ENCODE measurements at places on chromosomes 11 and 22. TPM values are rescaled to one million over a fixed set of nuclear protein-coding genes. Genes with fewer than 3 reads are reported as not detected.

DNA sequence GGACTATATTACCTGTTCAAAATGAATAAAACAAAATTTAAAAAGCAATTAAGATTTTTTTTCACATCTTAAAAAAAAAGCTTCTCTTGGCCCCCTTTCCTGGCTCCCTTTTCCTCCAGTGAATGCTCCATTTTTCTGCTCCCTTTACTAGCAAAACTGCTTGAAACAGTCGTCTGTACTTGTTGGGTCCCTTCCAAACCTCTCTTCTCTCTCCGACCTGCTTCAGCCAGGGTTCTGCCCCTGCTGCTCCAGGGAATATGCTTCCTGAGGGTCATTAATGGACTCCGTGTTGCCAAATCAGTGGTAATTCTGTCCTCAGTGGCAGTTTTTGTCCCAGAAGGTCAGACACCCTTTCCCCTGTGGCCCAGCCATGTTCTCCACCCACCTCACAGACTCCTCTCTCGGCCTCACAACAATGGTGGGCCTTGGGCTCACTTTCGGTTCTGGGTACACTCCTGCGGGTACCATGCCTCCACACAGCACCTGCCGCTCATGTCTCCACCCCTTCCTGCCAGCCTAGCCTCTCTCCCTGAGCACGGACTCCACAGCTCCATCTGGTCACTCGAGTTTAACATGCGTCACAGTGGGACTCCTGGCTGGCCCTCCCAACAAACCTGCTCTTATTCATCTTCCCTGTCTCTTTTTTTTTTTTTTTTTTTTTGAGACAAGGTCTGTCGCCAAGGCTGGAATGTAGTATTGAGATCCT, 7.8 kb upstream of the POLR3H start:
- H3K4me3 ChIP-seq, result no peak overlapping the region
- no peak overlapping the region for H3K27ac ChIP-seq
- H3K27me3 ChIP-seq, result no peaks in the 10 kb centered on the region
- no peaks in the 10 kb centered on the region for H3K36me3 ChIP-seq
- no peaks in the 10 kb centered on the region for H3K4me1 ChIP-seq
- DNase-seq, result no peak

DNA sequence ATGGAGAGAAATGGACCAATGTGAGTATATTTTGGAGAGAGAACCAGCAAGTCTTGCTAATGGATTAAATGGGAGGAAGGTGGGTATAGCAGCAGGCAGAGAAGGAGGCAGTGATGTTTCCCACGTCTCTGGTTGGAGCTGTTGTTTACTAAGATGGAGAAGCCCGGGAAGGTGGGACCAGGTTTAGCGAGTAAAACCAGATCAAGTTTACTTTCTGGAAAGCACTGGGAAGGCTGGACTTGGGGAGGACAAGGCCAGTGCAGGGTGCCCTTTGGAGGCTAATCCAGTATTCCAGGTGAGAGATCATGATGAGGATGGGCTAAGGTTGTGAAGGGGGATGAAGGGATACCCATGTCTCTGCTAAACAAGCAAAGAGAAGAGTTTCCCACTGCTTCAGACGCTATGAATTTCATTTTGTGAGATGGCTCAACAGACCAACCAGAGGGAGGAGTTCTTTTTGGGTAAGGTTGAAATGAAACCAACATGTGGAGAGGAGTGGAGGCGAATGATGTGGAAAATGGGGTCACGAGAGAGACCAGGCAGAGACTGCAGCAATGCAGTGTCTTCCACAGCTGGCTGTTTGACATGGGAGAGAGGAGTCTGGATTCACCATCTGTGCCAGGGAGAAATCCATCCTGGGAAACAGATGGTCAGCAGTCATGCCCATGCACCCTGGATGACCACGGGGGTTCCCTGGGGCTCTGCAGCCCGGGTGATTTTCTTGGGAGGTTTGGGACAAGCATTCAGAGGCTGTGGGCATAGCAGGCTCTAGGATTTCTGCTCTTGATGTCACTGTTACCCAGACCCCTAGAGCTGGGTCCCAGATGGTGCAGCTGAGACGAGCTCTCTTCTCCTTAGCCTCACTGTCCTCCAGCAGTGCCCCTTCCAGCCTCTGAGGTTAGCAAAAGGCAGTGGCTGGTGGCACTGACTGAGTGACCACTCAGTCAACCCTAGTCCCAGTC, 24.9 kb downstream of the COMMD9 start:
- no peak for DNase-seq
- H3K36me3 ChIP-seq, result no peaks in the 10 kb centered on the region
- no peak overlapping the region for H3K4me3 ChIP-seq
- H3K27me3 ChIP-seq, result peaks cover 2% of the 10 kb centered on the region
- H3K4me1 ChIP-seq, result no peaks in the 10 kb centered on the region

DNA sequence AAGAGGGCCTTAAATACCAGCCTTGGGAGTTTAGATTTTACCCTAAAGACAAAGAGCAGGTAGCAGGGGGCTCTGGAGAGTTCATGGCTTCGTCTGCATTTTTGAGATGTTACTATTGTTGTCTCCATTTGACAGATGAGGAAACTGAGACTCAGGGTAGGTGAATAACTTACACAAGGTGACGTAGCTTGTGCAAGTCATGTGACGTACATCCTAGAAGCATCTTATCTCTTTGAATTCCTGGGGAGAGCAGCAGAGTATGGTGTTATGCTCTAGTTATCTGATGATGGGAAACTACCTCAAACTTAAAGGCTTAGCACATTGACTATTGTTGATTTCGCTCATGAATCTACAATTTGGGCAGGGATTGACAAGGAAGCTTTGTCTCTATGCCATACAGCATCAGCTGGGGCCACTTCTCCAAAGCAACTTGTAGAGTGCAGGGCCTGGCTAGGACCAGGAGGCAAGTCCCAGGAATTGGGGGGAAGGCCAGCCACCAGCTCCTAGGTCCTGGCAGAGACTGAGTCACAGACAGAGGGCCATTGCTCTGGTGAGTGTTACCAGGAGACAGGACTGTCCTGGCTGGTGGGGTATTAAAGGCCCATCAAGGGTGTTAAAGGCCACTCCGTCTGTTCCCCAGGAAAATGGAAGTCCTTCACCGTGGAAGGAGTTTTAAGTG, 52.1 kb upstream of the TSKU start:
- H3K4me3 ChIP-seq, result no peak overlapping the region
- H3K27me3 ChIP-seq, result no peaks in the 10 kb centered on the region
- DNase-seq, result no peak

DNA sequence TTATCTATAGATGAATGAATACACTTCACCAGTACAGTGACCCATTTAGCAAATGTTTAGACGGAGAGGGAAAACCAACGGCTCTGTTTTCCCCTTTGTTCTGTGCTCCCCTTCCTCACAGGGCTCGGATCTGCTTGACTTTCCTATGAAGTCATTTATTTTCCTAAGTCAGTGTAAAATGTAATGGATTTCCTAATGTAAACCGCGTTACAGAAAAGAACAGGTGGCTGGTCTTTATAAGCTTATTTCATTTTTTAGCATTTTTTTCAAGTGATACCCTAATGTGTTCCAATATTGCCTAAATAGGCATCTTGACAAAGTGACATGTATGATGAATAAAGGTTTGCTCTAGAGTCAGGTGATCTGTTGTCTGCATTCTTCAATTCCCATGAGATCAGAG, 207.5 kb downstream of the PGR start:
- no peak overlapping the region for H3K4me3 ChIP-seq
- no peaks in the 10 kb centered on the region for H3K4me1 ChIP-seq
- DNase-seq, result no peak
- H3K27ac ChIP-seq, result no peak overlapping the region
- no peaks in the 10 kb centered on the region for H3K27me3 ChIP-seq

SERPING1 gene
- 0.50 TPM for total RNA-seq

DNA sequence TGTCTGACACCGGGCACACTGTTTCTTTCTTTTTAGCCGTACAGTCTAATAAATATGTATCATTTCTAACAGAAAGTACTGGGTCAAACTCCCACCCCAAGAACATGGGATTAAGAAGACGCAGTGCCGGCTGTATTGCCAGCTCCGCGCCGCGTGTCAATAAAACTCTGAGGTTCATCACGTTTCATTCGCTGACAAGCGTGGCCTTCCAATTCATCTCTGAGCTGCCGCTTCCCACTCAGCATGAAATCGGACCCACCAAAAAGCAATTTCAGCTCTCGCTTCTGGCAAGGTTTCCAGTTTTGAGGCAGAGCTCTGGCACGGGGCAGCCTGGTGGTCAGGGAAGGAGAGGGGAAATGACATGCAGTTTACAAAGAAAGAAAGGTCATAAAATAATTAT, 819.8 kb downstream of the OPCML start:
- no peak overlapping the region for H3K27ac ChIP-seq
- H3K4me3 ChIP-seq, result no peak overlapping the region
- DNase-seq, result no peak
- no peaks in the 10 kb centered on the region for H3K36me3 ChIP-seq

DNA sequence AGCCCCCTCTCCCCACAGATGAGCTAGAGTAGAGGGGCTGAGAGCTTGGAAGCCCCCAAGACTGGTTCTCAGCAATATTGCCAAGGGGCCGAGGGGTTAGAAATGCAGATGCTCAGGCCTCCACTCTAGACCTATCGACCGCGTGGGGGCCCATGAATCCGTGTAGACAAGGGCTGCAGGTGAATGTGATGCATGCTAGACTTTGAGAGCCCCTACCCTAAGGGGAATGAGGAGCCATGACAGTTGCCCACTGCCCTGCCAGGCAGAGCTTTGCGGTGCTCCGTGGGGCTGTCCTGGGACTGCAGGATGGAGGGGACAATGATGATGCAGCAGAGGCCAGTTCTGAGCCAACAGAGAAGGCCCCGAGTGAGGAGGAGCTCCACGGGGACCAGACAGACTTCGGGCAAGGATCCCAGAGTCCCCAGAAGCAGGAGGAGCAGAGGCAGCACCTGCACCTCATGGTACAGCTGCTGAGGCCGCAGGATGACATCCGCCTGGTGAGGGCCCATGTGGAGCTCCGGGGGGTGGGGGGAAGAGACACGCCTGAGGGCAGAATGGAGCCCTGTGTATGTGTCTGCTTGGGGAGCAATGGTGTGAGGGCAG, 1.3 kb downstream of the SSH3 start:
- H3K4me3 ChIP-seq, result peak overlapping the region; percentile 50
- H3K27me3 ChIP-seq, result no peaks in the 10 kb centered on the region
- H3K27ac ChIP-seq, result no peak overlapping the region
- peaks cover 32% of the 10 kb centered on the region for H3K36me3 ChIP-seq
- H3K4me1 ChIP-seq, result peaks cover 25% of the 10 kb centered on the region

DNA sequence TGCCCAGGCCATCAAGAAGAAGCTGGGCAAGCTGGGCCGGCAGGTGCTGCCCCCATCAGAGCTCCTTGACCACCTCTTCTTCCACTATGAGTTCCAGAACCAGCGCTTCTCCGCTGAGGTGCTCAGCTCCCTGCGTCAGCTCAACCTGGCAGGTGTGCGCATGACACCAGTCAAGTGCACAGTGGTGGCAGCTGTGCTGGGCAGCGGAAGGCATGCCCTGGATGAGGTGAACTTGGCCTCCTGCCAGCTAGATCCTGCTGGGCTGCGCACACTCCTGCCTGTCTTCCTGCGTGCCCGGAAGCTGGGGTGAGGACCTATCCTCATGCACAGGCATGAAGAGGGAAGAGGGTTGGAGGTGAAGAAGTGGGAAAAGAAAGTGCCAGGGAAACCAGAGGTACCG, 5.3 kb upstream of the NHERF4 start:
- DNase-seq, result no peak
- no peaks in the 10 kb centered on the region for H3K4me1 ChIP-seq
- H3K4me3 ChIP-seq, result no peak overlapping the region
- peaks cover 13% of the 10 kb centered on the region for H3K36me3 ChIP-seq
- no peaks in the 10 kb centered on the region for H3K27me3 ChIP-seq
- no peak overlapping the region for H3K27ac ChIP-seq

CD6 gene
- 111 TPM for total RNA-seq

DNA sequence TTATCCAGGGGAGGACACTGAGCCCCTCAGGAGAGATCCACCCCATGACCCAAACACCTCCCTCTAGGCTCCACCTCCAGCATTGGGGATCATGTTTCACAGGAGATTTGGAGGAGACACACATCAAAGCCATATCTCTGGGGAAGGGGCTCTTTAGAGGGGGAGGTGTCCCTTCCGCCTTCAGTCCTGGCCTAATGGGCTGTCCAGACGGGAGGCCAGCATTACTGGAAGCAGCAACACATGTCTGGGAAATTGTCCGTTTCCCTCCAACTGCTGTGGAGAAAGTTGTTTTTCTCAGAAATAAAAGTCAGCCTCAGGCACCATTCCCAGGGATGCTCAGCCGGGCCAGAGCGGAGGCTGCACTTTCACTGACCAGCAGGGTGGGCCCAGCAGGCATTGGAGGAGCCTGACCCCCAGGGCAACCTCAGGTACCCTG, 9.5 kb downstream of the CACNA1I start:
- H3K27ac ChIP-seq, result no peak overlapping the region
- H3K27me3 ChIP-seq, result no peaks in the 10 kb centered on the region
- H3K4me3 ChIP-seq, result no peak overlapping the region
- no peak for DNase-seq

GRCh38 chr11:119539583-119539982, 116.6 kb upstream of the THY1 start:
- no peaks in the 10 kb centered on the region for H3K27me3 ChIP-seq
- H3K4me3 ChIP-seq, result no peak overlapping the region
- H3K4me1 ChIP-seq, result no peaks in the 10 kb centered on the region
- no peak for DNase-seq
- no peak overlapping the region for H3K27ac ChIP-seq
- H3K36me3 ChIP-seq, result no peaks in the 10 kb centered on the region

MMP27 gene
- not detected for total RNA-seq

DNA sequence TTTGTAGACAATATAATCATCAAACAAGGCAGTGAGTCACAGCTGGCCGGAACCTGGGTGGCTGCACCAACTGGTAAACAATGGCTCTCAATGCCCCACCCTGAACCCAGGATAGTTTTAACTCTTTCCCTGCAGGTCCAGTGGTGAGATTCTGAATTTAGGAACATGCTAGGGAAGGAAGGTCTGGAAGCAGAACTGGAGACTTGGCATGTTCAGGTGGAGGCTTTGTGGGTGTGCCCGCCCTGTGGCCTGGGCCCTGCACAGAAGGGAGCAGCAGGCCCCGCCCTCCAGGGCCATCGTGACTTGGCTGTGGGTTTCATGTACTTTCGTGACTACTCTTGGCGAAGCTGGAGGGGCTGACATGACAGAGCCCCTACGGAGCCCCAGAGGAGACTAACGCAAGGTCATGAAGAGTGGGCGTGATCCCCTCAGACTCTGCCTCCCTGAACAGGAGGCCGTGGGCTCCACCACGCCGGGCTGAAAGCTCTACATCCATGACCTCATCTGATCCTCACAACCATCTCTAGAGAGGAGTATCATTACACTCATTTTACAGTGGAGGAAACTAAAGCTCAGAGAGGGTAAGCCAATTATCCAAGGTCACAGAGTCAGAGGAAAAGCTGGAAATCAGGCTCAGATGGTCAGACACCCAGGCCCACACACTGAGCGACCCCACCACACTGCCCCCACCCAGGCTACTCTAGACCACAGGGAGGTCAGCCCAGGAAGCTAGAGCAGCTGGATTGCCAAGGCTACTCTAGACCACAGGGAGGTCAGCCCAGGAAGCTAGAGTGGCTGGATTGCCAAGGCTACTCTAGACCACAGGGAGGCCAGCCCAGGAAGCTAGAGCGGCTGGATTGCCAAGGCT, 27.3 kb downstream of the MAFF start:
- H3K4me3 ChIP-seq, result no peak overlapping the region
- no peaks in the 10 kb centered on the region for H3K27me3 ChIP-seq
- H3K36me3 ChIP-seq, result peaks cover 24% of the 10 kb centered on the region
- no peak for DNase-seq
- H3K4me1 ChIP-seq, result peaks cover 35% of the 10 kb centered on the region
- H3K27ac ChIP-seq, result peak overlapping the region; percentile 81

All from natural killer cell (primary cell).